ENCODE measurements at places on chromosomes 13 and 19.
A peak's percentile ranks its signal among the peaks of the same experiment; 100 is the strongest.

- DNase-seq, result no peak
Observed at GRCh38 chr19:29104605-29105241, 108.2 kb downstream of the UQCRFS1 start.

GRCh38 chr19:47499863-47500830, 14.7 kb downstream of the NAPA start:
- DNase-seq, result no peak

- DNase-seq, result no peak
Observed at GRCh38 chr13:23243066-23243465, 62.3 kb downstream of the SGCG start.

DNA sequence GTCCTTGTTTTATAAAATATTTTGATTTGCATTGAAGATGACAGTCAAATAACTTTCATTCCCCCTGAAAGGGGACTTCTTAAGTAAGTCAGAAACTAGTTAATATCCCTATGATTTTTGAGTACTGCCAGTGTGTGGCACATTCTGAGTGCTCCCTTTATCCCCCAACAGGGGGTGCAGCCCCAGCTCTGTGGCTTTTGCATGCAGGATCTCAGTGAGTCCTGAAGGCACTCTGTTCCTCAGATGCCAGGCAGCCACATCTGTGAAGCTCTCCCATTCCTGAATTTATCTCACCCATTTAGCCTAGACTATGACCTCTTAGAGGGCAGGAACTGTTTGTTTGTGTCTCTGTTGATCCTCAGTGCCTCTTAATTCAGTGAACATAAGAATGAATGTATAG, 123.1 kb downstream of the CDK8 start:
- DNase-seq, result no peak

GRCh38 chr19:50505856-50506611, 5.0 kb downstream of the JOSD2 start:
- DNase-seq, result no peak

- no peak for DNase-seq
Observed at GRCh38 chr13:87533776-87534175, 137.4 kb upstream of the SLITRK5 start.

DNA sequence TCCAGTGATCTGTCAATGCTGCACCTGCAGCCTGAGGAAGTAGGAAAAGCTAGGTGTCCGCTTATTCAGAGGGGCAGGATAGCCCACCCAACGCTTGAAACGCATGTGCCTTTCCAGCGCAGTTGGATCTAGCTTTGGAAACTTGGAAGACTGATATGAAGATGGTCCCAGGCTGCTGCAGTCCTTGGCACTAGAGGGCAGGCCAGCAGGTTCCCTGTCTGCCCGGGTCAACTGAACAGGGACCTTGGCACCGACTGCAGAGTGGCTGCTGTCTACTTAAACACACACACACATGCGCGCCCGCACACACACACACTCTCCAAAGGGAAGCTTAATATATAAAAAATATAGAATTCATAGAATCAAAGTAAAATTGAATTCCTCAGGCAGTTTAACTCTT, 100.0 kb downstream of the TSHZ3 start:
- no peak for DNase-seq

- DNase-seq, result no peak
Observed at GRCh38 chr19:27972291-27973040, 1240.5 kb downstream of the UQCRFS1 start.

DNA sequence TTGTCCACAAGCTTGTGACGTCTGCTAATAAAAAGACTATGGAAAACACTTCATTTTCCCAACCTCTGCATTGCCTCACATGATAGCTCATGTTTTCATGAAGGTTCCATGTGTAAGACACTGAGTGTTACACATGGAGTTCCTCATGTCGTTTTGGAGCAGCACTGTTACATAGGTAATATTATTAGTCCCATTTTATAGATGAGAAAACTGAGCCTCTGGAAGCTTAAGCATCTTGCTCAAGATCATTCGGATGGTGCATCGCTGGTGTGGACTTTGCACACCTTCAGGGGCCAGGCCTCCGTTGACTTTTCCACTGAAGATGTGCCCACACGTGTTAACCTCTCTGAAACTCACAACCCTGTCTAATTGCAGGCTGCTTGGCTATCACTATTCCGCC, 743.4 kb downstream of the UQCRFS1 start:
- no peak for DNase-seq

- DNase-seq, result peak; percentile 49
Observed at GRCh38 chr19:588093-588740, 1.5 kb upstream of the HCN2 start.

DNA sequence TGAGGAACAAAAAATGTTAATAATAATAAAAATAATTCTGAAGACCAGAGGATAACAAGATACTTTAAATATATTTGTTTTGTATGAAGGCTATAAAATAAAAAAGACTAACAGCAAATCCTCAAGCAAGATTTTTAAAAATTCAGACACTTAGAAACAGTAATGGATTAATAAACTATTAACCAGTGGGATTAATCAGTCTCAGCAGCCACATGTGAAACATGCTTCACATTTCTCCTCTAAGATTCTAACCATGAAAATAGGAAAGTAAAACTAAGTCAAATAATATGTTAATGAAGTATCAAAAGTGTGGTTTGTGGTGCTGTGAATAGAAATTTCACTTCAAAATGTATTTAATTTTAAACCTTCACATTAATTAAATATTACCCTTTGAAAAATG, 57.4 kb downstream of the KCNRG start:
- no peak for DNase-seq

DNA sequence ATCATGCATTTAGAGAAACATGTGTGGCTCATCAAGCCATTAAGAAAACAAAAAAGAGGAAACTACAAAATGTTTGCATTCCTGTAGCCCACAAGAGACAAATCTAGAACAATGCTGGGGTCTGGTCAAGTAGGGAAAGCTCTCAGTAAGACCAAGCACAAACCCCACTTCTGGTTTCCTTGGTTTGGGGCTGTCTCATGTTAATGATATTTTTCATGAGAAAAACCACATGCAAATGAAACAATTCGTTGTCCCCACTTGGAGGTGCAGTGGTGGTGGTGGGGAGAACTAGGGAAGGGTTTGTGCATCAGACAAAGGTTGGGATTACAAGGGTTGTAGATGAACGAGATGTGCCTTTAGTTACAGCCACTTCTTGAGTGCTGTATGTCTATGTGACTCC, 7.0 kb upstream of the RB1 start:
- no peak for DNase-seq

- DNase-seq, result no peak
Observed at GRCh38 chr19:48419158-48419920, 25.9 kb downstream of the GRIN2D start.

- DNase-seq, result no peak
Observed at GRCh38 chr19:39381910-39382611, 8.8 kb downstream of the PAF1 start.

GRCh38 chr19:46542428-46543230, 47.0 kb upstream of the PNMA8B start:
- DNase-seq, result peak; percentile 85

DNA sequence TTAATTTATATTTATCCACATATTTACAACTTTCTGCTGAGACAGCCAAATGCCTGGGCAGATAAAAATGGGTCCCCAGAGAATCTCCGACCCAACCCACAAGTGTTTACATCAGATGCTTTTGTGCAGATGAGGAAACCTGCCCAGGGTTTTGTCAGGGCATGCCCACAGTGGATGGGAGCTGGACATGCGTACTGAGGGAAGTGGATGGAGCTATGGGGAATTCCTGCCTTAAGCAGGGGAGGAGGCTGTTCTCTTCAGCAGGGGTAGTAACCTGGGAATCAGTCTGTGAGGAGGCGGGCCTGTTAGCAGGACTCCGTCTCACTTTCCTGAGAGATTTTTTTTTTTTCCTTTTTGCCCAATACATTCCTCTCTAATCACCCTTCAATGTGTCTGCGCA, 122.9 kb downstream of the RFC3 start:
- DNase-seq, result no peak

GRCh38 chr13:112079696-112080095, 12.7 kb downstream of the SOX1 start:
- DNase-seq, result no peak

DNA sequence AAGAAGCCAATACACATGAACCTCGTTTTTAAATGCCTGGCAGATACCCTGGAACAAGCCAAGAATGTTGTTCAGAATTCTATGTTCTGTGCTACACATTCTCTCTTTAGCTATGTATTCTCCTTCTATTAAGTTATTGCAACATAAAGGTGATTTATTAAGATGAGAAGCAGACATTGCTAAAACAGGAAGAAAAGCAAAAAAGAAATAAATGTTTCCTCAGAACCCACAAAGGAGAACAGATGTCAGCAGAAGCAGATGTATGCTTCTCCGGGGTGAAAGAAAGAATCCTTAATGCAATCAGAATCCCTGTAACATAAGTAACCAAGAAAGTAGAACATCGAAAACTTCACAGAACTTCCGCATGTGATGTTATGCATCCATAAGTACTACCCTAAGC, 302.9 kb downstream of the DCT start:
- DNase-seq, result no peak

DNA sequence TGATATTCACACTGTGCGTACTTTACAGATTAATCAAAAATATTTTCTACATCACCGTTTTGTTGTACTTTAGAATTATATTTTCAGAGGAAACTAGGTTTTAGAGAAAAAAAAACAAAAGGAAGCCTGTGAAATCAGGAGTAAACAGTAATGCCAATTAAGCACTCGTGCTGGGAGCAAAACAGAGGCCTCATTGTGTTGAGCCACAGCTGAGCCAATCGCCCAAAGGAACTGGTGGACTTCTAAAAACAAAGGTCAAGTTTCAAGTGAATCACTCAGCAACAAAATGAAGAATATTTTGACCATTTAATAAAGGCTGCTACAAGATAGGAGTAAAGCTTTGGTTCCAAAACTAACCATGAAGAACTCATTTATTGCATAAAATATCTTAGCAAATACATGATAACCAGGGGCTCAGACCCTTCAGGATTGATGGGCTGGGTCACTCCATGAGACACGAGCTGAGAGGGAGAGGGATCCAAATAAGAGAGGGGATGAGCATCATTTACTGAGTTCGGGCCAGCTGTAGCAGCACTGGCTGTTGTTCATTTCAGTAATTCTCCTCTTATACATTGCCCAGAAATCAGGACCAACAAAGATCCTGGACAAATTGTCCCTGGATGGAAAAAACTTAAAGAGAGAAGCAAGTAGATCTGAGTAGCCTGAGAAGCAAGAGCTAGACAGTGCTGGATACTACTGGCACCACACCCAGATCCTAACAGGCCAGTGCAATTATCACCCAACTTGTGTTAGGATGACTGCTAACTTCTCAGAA, 8.3 kb upstream of the NALCN start:
- DNase-seq, result no peak

GRCh38 chr19:4970558-4971423, 1.9 kb downstream of the KDM4B start:
- no peak for DNase-seq

DNA sequence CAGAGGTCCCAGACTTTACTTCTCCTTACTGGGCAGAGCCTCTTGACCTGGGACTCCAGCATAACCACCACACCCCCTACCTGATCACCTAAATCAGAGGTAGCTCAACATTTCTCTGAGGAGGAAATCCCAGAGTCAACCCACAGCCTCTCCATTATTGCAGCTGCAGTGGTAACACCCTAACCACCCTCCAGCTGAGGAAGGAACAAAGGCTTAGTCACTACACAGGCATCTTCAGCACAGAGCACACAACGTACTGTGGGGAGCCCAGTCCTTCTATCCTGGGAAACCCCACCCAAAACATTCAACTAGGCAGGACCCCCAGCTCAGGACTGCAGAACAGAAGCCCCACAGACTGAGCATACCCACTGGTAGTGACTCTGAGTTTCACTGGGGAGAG, 824.7 kb upstream of the SLITRK5 start:
- DNase-seq, result no peak

GRCh38 chr19:46726551-46726950, 9.6 kb upstream of the PRKD2 start:
- no peak for DNase-seq

DNA sequence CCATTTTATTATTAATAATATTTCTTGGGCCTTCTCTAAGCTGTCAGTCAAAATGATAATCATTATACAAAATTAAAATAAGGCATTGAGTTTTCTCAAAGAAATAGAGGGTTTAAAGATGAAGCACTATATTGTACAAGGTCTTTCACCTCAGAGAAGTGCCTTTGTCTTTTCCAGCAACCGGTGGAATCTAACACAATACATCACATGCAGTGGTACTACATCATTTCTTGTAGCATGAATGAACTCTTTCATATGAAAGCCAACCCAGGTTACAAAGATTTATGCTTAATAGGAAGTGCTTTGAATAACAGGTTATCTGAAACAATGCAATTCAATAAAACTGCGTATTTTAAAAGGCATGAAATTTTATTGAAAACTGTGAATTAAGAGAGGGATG, 1620.8 kb downstream of the PCDH9 start:
- DNase-seq, result no peak

- DNase-seq, result no peak
Observed at GRCh38 chr19:8688930-8689329, 9.7 kb downstream of the ACTL9 start.

DNA sequence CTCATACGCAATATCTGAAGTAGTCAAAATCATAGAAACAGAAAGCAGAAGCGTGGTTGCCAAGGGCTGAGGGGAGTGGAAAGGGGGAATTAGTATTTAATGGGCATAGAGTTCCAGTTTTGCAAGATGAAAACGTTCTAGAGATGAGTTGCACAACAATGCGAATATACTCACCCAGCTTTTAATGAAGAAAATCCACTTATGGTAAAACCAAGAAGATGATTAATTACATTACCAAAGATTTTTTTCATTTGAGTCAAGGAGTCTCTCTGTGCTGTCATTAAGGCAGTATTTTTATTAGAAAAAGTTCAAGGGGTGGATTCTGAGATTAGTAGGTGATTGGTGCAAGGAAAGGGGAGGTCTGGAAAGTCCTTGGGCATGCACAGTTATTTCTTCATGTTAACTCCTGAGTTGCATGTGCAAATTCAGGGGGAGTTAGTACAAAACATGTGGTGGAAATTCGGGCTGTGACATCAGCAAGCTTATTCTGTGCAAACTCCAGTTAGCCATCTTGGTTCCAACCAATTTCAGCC, 6.9 kb upstream of the CBY2 start:
- DNase-seq, result no peak

GRCh38 chr19:5115771-5116202, 146.9 kb downstream of the KDM4B start:
- DNase-seq, result no peak
